Lung microvascular endothelial cell (primary cell): ENCODE measurements at places on chromosomes 3 and 15. TPM values are rescaled to one million over a fixed set of nuclear protein-coding genes. Genes with fewer than 3 reads are reported as not detected.

CASR gene
- total RNA-seq, result not detected in 2 replicates

MAGI1 gene
- total RNA-seq, result 36.6 and 76.4 TPM in 2 replicates

CFAP100 gene
- not detected in 2 replicates for total RNA-seq

ONECUT1 gene
- total RNA-seq, result not detected in 2 replicates

SYNPR gene
- not detected in 2 replicates for total RNA-seq

CHRFAM7A gene
- total RNA-seq, result 0.60 and 2.2 TPM in 2 replicates

DUOXA1 gene
- total RNA-seq, result not detected in 2 replicates

BFSP2 gene
- total RNA-seq, result not detected in 2 replicates

SLCO2A1 gene
- total RNA-seq, result 2.4 and 7.9 TPM in 2 replicates

ADAMTS7 gene
- total RNA-seq, result 2.6 and 7.0 TPM in 2 replicates

HDAC11 gene
- total RNA-seq, result 5.2 and 6.9 TPM in 2 replicates

SEMA7A gene
- 0.65 and 0.79 TPM in 2 replicates for total RNA-seq

CADPS gene
- total RNA-seq, result not detected in 2 replicates

GPR149 gene
- not detected in 2 replicates for total RNA-seq
